ENCODE measurements at places on chromosomes 6 and 20.

DNA sequence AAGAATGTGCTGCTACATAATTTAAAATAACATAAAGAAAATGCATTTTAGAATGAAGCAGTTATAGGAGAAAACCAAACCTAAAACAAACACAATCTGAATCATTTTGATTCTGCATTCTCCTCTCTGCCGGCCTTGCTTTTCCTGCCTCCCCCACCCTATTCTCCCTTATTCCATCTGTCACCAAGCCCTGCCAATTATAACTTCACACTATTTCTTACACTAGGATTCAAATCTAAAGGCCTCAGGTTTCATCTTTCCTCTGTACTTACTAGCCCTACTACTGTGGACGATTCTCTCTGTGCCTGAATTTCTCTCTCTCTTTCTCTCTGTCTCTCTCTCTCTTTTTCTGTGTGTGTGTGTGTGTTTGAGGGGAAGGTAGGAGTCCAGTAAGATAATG, 18.7 kb upstream of the PRIM2 start:
- no peak for DNase-seq

DNA sequence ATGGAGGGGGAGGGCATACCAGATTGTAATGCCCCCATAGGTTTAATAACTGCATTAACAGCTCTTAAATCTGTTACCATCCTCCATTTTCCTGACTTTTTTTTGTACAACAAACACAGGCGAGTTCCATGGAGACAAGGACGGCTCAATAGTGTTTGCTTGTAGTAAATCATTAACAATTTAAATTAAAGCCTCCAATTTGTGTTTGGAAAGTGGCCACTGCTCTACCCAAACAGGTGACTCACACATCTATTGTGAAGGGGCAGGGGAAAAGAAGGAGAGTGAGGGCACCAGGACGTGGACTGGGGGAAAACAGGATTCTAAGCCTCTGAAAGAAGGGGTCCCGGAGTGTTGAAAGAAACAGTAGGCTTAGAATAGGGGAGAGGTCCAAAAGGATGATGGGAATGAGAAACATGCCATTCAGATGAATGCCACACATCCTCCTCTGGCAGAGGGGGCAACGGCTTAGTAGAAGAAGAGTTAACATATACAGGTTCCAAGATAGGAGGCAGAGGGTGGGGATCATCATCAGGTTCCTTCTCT, 6.9 kb downstream of the GLYATL3 start:
- no peak for DNase-seq

DNA sequence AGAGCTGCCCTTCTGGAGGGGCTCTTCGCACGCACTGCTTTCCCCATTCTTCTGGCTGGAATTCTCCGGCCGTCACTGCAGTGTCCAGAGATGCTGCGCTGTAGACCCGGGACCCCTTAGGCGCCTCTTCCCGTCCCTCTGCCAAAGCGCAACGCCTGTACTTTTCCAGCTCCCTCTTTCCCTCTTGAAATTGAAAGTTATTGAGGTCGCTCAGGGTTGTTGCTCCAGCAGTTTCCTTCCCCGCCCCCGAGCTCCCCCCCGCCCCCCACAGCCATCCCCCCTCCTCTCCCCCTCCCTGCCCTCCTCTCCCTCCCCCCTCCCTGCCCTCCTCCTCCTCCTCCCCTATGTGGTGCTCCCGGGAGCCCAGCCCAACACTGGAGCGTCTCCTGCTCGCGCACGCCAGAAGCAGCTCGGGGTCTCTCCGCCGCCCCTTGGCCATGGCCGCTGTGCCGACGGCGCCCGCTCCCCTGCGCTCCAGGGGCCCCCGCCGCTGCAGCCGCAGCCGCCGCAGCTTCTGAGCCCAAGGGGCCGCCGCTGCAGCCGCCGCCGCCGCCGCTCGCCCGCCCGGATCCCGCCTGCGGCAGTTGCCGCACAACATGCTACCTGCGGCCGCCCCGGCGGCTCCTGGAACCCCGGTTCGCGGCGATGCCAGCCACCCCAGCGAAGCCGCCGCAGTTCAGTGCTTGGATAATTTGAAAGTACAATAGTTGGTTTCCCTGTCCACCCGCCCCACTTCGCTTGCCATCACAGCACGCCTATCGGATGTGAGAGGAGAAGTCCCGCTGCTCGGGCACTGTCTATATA, at the start of gene RSPO3:
RSPO3 (plus strand) TSS at position 374 of the 804 bp plus-strand sequence. CDS start 522 bp downstream, outside the sequence.
- peak; percentile 60 for DNase-seq

DNA sequence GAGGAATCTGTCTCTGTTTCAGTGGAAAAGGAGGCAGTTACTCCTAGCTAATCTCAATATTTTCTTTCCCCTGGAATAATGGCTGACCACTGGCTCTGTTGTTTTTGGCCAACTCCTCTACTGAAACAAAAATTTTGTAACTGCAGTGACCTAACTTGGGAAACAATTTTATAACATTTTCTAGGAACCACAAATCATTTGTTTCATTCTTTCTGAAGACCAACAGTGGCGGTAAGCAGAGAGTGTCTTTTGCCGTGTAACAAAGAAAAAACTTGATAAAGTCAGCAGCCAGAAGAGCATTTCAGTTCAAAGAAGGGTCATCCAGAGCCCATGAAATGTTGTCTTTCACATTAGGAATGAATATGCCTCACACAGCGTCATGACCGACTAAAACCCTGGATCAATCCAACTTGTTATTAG, 11.8 kb upstream of the BFSP1 start:
- DNase-seq: peak; percentile 92

DNA sequence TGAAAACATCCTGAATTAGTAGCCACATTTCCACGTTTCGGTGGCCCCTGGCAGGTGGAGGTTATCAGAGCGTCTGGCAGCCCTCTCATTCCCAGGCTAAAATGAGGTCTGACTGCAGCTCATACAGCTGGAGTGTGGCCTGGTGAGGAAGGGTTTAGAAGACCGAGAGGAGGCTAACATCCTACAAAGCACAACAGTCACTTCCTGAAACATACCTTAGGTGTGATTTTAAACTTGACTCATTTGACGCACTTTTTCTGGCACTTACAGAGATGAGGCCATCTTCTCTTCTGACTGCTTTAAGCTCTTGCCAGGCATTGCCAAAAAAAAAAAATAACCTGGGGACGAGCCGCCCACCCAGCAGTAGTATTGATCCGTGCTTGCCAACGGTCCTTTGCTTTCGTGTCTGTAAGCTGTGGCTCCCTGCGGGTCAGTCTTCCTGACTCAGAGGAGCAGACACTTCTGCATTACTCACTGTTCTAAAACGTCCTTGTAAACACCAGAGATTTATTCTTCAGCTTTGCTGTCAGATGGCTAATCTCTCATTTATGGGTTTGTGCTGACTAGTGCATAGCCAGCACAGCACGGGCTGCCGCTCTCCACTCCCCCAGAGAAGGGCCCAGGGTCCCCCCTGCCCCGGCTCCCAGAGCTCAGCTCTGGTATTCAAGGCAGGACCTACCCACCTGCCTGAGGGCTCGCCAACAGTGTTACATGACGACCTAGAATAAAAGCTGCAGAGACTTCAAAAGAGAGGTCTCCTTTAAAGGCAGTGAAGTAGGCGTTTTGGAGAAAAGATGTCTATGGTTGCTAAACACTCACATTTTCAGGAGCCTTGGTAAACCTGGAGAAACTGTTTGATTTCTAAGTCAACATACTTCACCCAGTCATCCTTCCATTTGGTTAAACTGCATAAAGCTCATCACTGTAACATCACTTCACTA, 78.5 kb upstream of the FRMD1 start:
- DNase-seq: peak; percentile 2

DNA sequence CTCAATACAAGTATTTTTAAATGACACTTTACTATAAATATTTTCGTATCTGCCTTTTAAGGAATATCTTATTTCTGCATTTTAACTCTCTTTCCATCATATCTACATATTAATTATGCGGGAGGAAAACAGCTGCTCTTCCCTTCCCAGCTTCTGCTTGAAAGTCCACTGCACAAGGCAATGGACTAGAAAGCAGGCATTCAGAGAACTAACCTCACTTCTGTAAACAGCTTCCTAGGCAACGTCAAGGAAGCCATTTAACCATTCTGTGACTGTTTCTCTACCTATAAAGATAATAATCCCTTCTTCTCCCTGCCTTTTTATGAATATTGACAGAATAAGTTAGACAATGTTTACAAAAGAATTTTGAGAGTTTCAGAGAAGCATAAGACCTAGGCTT, 319.4 kb downstream of the BTBD9 start:
- DNase-seq: no peak
